ENCODE measurements at places on chromosomes 16 and 17. TPM values are rescaled to one million over a fixed set of nuclear protein-coding genes. Genes with fewer than 3 reads are reported as not detected.

The COG8 gene
- polyA plus RNA-seq, result 27.6 TPM

The CACNG1 gene
- polyA plus RNA-seq, result not detected

The GAS7 gene
- 35.9 TPM for polyA plus RNA-seq

The NOG gene
- polyA plus RNA-seq, result 1.5 TPM

The CACNB1 gene
- 9.4 TPM for polyA plus RNA-seq

The CFAP119 gene
- 7.5 TPM for polyA plus RNA-seq
